ENCODE measurements at places on chromosomes 5 and 9.

- DNase-seq, result no peak
Measured at GRCh38 chr5:58197875-58198274, 262.0 kb downstream of the PLK2 start.

- no peak for DNase-seq
Measured at GRCh38 chr5:64514612-64515011, 8.8 kb downstream of the RGS7BP start.

GRCh38 chr9:97556721-97557605 lies 55.5 kb downstream of the TMOD1 start:
- DNase-seq, result no peak

- no peak for DNase-seq
Measured at GRCh38 chr9:110520120-110520701, 59.3 kb downstream of the SVEP1 start.

- DNase-seq, result no peak
Measured at GRCh38 chr9:137838576-137838975, 39.0 kb upstream of the CACNA1B start.

DNA sequence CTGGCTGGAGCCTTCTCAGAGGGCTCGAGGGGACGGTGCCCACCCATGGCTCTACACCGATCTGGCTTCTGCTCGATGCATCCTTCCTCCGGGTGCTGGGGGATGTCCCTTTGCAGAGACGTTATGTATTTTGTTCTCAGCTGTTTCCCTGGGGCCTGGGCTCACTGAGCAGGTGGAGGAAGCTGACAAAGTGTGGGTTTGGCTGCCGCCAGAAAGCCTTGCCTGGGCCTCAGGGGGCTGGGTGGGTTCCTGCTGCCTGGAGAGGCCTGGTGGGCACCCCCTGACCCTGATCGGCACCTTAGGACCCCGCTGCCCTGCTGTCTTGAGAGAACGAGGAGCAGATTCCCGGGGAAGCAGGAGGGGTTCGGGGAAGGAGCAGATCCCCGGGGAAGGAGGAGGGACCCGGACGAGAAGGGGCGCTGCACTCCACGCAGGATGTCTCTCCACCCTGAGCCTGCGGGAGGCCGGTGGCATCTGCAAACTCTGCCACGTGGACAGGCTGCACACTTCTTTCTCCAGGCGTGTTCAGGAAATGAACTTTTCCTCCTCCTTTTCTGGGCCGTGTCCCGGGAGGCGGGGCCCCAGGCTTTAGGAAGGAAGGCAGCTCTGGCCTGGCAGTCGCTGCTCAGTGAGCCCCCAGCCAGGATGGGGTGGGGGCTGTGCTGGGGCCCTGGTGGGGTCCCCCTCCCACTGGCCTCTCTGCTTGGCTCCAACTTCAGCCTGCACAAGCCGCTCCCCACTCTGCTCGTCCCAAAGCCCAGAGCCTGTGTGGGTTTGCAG lies 148.9 kb downstream of the RXRA start:
- DNase-seq, result no peak

DNA sequence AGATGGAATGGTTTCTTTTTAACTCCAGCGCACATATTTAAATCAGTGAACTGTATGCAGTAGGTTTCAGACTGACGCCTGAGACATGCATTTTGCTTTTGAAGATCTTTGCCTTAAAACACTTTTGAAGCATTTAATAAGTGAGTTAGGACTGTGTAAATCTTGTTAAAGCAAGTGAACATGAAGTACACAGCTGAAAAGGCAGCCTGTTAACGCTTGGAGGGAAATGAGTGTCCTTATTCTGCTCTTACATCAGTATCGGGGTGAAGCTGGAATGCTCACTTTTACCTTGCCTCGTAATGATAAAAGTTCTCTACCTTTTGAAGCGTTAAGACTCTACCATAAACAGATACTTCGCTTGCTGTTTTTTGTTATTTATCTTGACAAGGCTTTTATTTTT lies 552.2 kb downstream of the ZNF608 start:
- DNase-seq, result no peak

DNA sequence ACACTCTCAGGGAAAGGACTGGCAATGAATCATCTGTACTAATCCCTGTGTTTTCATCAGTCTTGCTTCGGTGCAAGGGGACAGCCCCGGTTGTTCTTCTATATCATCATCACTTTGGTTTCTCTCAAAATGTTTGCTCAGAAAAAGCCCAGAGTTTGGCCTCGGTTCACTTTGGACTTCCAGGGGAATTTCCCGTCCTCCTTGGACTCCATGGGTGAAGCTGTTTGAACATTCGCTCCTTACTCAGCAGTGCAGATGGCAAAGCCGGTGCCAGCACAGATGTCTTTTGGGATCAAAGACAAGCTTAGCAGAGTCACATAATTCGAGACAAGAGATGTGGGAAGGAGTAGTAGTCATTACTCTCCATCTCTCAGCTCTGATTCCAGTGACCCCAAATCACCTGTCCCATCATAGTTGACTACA lies 69.8 kb upstream of the TNFSF8 start:
- no peak for DNase-seq

GRCh38 chr5:132500931-132501628 lies 10.5 kb upstream of the IRF1 start:
- DNase-seq, result no peak

GRCh38 chr5:128596071-128596470 lies 58.0 kb upstream of the FBN2 start:
- DNase-seq, result no peak

- DNase-seq, result no peak
Measured at GRCh38 chr5:123294544-123294943, 128.7 kb downstream of the CEP120 start.

DNA sequence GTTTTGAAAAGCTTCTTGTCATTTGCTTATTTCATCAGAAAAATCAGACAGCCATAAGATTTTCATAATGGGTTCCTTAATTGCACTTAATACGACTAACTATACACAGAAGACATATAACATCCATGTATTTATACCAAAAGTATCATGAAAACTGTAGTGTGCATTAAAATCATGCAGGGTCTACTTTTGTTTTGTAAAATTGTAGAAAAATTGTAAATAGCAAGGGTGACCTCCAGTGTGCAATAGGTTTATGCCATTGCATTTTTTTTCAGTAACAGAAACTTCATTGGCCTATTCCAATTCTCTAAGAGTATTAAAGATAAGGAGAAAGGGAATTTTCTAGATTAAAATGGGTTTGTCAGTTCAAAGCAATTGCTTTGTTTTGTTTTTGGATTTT lies 307.6 kb downstream of the KIAA0825 start:
- DNase-seq, result no peak

GRCh38 chr5:181133610-181134231 lies 2.8 kb upstream of the OR2V1 start:
- DNase-seq, result no peak

DNA sequence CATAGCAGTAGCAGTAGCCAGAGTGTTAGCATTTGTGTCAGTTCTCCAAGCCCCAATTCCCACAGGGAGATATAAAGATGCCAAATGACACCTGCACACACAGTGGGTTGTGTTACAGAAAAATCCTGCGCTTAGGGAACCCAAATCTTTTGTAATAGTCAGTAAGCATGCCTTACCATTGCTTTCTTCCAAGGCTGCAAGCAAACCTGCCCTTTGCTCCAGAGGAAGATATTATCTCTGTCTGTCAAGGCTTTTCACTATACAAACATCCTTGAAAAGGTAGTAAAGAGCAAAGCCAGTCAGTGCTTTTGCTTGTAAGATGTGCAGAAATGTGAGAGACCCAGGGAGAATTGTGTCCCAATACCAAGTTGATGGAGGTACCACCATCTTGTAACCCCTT lies 2.9 kb downstream of the ANKDD1B start:
- DNase-seq, result no peak

- no peak for DNase-seq
Measured at GRCh38 chr9:109771796-109772531, 8.0 kb upstream of the PALM2AKAP2 start.

DNA sequence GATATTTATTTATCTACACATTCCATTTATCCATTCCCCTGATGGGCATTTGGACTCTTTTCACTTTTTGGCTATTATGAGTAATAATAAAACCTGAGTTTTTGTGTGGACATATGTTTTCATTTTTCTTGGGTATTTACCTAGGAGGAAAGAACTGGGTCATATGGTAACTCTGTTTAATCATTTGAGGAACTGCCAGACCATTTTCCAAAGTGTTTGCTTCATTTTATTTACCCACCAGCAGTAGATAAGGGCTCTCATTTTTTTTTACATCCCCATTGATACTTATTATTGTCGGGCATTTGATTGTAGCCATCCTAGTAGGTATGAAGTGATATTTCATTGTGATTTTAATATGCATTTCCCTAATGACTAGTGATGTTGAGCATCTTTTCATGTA lies 7.7 kb upstream of the PTPDC1 start:
- DNase-seq, result no peak

DNA sequence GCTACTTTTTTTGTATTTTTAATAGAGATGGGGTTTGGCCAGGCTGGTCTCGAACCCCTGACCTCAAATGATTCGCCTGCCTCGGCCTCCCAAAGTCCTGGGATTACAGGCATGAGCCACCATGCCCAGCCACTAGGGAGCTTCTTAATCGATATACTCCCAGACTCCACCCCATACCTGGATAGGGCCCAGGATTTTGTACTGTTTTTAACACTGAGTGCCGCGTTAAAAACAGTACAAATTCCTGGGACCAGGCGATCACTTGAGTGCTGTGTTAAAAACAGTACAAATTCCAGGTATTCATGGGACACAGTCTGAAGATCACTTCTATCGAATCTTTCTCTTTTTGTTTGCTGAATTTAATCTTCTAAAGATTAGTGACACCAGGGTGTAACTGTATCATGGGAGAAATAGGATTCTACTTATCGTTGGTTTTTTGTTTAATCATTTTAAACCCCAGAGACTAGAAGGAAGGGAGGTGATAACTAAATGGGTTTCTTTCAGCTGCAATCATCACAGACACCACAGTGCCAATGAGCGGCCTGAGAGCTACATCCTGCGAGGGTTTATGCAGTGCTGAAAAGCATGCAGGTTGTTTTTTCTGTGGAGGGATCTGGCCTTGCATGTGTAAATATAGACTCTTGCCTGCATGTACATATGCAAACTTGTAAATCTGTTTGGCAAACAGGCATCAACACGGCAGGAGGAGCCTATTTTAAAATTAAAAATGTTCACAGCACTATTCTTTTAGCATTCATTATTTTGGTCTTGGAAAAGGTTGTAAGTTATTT lies 303.8 kb upstream of the WWC1 start:
- DNase-seq, result no peak

GRCh38 chr5:60161340-60161934 lies 267.9 kb upstream of the PDE4D start:
- DNase-seq, result no peak

GRCh38 chr9:84710701-84711397 lies 41.3 kb downstream of the NTRK2 start:
- no peak for DNase-seq

DNA sequence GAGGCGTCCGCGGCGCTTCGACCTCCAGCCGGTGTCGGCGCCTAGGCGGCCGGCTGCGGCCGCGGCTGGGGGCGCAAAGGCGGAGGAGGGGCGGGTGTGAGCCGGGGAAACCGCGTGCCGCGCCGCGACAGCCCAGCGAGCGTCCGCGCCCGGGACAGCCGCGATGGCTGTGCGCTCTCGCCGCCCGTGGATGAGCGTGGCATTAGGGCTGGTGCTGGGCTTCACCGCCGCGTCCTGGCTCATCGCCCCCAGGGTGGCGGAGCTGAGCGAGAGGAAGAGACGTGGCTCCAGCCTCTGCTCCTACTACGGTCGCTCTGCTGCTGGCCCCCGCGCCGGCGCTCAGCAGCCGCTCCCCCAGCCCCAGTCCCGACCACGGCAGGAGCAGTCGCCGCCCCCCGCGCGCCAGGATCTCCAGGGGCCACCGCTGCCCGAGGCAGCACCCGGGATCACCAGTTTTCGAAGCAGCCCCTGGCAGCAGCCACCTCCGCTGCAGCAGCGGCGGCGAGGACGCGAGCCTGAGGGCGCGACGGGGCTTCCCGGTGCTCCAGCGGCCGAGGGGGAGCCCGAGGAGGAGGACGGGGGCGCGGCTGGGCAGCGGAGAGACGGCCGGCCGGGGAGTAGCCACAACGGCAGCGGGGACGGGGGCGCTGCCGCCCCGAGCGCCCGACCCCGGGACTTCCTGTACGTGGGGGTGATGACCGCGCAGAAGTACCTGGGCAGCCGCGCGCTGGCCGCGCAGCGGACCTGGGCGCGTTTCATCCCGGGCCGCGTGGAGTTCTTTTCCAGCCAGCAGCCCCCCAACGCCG lies 605 bp downstream of the CHSY3 start:
- DNase-seq, result no peak

DNA sequence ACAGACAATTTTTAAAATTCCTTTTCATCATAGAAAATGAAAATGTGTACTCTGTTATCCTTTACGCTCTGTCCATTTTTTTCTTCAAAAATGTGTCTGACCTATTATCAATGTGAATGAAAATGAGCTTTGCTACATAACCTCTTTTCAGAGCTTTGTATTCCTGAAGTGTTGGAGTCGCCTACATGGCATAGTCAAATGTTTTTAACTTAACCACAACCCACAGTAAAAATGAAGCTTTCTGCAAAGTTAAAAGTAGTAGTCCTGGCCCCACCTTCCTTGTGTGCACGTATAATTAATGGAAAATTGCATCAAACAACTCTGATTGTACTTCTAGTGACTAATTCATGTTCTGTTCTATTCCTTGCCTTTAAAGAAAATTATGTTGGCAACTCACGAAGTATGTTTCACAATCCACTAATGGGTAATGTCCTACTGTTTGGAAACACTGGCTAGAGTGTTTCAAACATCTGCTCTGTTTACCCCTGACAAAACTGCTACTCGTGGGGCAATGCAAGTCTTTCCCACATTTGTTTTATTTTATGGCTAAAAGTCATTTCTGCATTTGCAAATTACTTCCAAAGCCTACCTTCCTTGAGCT lies 18.6 kb upstream of the PSAT1 start:
- no peak for DNase-seq

GRCh38 chr5:92544596-92544995 lies 1036.4 kb downstream of the NR2F1-AS1 start:
- no peak for DNase-seq

DNA sequence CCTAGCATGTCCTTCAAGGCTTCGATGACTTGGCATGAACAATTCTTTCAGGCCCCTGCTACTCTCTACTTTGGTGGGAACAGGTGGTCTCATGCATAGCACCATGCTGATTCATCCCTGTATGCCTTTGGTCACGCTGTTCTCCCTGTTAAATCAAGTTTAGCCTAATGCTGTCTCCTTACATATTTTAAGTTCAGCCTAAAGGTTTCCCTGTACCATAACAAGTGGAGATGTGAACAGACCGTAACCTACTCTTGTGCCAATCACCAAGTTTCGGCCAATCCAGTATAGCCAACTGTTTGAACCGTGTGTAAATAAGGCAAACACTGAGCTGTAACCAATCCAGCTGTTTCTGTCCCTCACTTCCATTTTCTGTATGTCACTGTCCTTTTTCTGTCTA lies 8.0 kb downstream of the GAS1 start:
- DNase-seq, result no peak

DNA sequence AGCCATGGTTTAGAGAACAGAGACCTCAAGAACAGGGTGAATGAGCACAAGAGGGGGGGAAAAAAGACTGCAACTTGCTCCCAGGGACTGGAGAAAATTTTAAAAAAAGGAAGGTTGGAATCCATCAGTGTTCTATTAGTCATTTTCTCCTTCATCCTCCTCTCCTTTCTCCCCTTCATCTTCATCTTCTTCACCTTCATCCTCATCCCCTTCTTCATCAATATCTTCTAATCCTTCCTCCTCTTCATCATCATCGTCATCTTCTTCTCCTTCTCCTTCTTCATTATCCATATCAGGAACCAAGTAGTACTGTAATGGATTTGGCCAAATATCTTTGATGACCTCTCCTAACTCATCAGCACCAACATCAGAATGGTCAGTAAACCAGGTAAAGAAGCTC lies 86.1 kb downstream of the LIX1 start:
- DNase-seq, result no peak

- DNase-seq, result no peak
Measured at GRCh38 chr5:18433336-18433735, 799.1 kb downstream of the TAF11L14 start.

- DNase-seq, result no peak
Measured at GRCh38 chr5:76594107-76594506, 29.1 kb downstream of the F2RL2 start.
